ENCODE measurements at places on chromosomes 11 and 22. TPM values are rescaled to one million over a fixed set of nuclear protein-coding genes. Genes with fewer than 3 reads are reported as not detected.

DNA sequence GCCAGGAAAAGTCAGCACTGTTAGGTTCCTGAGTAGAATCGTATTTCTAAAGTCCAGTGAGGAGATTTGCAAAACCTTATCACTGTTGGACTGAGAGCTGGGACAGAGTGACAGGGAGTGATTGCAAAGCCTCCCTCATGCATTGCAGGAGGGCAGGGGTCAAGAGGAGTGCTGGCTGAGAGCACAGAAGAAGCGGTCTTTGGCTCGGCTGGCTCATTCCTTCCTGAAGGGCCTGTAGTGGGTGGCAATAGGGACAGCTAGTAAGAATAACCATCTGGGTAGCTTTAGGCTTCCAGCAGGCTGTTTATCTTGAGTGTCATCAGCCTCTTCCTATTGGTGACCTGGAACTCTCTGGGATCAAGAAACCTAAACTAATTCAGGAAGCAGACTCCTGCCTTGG, 53.4 kb downstream of the CD44 start:
- DNase-seq: no peak

GRCh38 chr11:12693479-12694182, 19.4 kb downstream of the TEAD1 start:
- peak; percentile 97 for DNase-seq

GDPD4 gene
- total RNA-seq: not detected

ACTN3 gene
- total RNA-seq: not detected

- DNase-seq: peak; percentile 37
Observed at GRCh38 chr11:92168936-92169335, 55.7 kb upstream of the FAT3 start.

GRCh38 chr11:55497068-55497467, 57.2 kb upstream of the OR4C15 start:
- DNase-seq: no peak

GRCh38 chr22:45754822-45755221, 83.2 kb downstream of the ATXN10 start:
- DNase-seq: no peak

DNA sequence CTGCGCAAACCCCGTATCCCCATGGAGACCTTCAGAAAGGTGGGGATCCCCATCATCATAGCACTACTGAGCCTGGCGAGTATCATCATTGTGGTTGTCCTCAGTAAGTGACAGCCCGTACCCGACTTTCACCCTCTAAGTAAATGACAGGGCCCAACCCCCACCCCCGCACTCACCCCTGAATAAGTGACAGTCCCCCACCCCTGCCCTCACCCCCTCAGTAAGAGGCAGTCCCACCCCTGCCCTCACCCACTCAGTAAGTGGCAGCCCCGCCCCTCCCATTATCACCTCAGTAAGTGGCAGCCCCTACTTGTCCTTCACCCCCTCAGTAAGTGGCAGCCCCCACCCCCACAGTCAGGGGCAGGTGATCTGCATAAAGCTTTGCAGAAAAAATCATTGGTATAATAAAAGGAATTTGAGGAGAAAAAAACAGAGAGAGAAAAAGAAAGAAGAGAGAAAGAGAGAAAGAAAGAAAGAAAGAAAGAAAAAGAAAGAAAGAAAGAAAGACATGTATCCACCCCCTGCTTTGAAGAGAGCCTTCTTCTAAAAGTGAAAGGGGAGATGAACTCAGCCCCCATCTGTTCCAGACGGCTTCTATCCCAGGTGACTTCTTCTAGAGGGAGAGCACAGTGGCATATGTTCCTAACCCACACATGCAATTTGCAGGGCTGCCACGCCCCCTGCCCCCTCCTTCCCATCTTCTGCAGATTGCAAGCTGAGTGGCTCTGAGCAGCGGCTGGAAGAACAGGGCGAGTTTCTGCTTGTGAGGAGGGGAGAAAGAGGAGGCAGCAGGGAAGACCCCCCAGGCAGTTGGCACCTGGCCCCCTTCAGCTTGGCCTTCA, 12.5 kb upstream of the SMIM35 start:
- DNase-seq: no peak

DNA sequence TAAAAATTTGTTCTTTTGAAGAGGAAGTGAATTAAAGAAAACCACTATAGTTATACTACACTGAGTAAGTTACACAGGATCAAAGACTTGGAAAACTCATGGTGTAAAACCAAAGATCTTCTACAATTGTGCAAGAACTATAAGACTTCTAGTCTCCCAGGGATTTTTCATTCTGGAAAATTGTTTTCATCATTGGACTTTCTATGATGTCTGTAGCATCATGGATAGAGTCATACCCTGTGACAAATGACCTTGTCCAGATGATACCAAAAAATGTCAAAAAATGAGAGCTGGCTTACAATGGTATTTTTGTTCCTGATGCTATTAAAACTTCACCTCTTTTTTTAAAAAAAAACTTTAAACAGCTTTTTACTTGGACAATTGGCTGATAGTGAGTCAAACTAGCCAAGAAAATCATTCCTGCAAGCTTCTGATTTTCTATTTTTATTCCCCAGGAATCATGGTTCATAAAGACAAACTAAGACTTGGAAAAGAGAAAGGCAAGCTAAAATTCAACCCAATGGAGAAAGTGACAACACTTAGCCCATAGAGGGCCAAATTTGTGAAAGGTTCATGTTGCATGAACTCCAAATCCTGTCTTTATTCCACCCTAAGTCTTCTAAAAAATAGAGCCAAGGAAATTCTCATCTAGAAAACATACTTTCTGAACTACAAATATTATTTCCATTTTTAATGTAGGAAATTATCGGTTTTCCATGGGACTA, 30.7 kb downstream of the ME3 start:
- no peak for DNase-seq

Data from MCF 10A (cell line).